ENCODE measurements at places on chromosomes 6 and 20. TPM values are rescaled to one million over a fixed set of nuclear protein-coding genes. Genes with fewer than 3 reads are reported as not detected.

HLA-DRA gene
- total RNA-seq: 20.8 TPM

DDAH2 gene
- total RNA-seq: 5.8 TPM

BLOC1S5 gene
- total RNA-seq: 21.2 TPM

OLIG3 gene
- not detected for total RNA-seq

All from activated T-helper 2 cell treated with anti-CD3 and anti-CD28 coated beads, Interferon-gamma antibody, Interleukin-2, Interleukin-4, amounts not matched to agents 10 μg/mL and 5 μg/mL and 100 μg/mL, durations not matched to agents 14 hours and 24 hours and 36 hours (primary cell).